ENCODE measurements at places on chromosomes 4 and X.

GRCh38 chrX:5397409-5397808 lies 831.3 kb downstream of the NLGN4X start:
- DNase-seq: no peak

- DNase-seq: peak; percentile 77
Observed at GRCh38 chr4:80017125-80017854, 55.7 kb downstream of the ANTXR2 start.

DNA sequence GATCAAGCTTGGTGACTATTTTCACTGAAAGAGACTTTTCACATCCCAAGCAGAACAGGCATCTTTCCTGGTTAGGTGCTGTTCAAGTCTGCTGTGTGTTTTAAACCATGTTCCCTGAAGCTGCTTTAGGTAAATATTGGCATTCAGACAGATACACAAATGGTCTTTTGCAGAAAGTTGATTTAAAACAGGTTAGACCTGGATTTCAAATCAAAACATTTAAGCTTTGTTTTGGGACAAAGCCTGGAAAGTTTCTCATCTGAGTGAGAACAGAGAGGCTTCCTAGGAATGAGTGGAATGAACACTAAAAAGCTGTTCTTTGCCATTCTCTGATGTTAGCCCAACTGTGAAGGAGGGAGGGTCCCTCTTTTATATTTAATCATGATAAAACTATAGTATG lies 10.1 kb downstream of the ANXA3 start:
- DNase-seq: no peak

- no peak for DNase-seq
Observed at GRCh38 chr4:37609626-37610025, 76.5 kb downstream of the RELL1 start.

DNA sequence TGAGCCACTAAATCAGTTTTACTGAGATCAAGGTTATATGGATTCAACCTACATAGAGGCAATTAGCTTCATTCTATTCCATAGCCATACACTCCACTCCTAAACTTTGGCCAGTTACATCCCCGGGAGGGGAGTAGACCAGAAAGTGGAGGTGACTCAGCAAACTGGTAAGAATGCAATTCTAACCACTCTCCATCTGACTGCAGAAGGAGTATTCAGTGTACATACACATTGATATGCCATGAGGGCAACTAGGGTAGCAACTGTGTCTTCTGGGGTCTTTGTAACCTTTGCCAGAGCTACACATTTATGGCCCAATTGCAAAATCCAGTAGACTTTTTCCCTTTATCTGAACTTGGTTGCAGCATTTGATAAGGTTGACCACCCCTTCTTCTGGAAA lies 7.6 kb downstream of the SLC25A43 start:
- no peak for DNase-seq

- DNase-seq: no peak
Observed at GRCh38 chrX:5791721-5792120, 436.9 kb downstream of the NLGN4X start.

- DNase-seq: no peak
Observed at GRCh38 chrX:150569155-150569477, 695 bp downstream of the MTM1 start.

DNA sequence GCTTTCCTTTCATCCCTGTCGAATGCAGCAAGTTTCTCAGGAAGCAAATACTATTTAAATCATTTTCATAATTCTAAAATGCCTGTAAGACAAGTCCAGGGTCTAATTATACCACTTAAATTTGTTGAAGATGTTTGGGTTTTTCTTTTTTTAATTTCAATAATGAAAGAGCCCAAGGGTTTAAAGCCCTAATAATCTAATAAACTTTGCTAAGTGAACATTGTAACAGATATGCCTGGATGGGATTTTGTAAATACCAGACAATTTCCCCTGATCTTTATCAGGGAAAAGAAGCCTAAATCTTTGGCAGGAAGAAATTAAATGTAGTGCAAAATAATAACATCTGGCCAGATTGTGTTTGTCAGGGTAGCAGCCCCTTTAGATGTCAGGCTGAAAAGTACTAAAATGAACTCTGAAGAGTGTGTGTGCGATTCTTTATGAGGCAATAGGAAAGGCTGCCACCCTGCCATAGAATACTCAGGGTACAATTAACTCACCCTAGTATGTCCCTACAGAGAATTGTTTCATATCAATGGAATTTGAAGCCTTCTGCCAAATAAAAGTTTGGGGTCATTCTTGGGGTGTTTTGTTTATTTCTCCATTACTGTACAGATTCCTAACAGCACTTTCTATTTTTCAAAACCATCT lies 45.6 kb downstream of the GPC3 start:
- no peak for DNase-seq

DNA sequence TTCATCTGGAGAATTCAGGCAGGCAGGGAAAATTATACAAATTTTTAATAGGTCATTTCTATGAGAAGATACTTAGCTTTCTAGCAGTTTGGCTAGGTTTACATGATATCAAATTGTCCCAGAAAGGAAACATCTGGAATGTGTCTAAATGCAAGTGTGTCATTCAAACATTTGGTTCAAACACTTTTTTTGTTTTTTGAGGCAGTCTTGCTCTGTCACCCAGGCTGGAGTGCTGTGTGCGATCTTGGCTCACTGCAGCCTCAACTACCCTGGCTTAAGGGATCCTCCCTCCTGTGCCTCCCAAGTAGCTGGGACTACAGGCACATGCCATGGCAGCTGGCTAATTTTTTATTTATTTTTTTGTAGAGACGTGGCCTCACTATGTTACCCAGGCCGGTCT lies 31.6 kb downstream of the SPARCL1 start:
- no peak for DNase-seq

- no peak for DNase-seq
Observed at GRCh38 chrX:70437011-70437410, 7.6 kb upstream of the DLG3 start.

GRCh38 chr4:140839406-140839805 lies 83.2 kb upstream of the TBC1D9 start:
- DNase-seq: no peak

All from GM04503 (cell line).